ENCODE measurements at places on chromosomes 3 and 15. TPM values are rescaled to one million over a fixed set of nuclear protein-coding genes. Genes with fewer than 3 reads are reported as not detected.

The GOLGA6L4 gene
- polyA plus RNA-seq = 0.92 TPM

The PRC1 gene
- polyA plus RNA-seq = 199 TPM

The TRIM59 gene
- polyA plus RNA-seq = 17.2 TPM

The BTLA gene
- polyA plus RNA-seq = not detected

The POU1F1 gene
- polyA plus RNA-seq = not detected

The BFSP2 gene
- polyA plus RNA-seq = not detected

The MYZAP gene
- 0.11 TPM for polyA plus RNA-seq

The TEX55 gene
- not detected for polyA plus RNA-seq

The SPTSSB gene
- polyA plus RNA-seq = not detected

The KBTBD8 gene
- polyA plus RNA-seq = 0.31 TPM

The GATA2 gene
- 13.4 TPM for polyA plus RNA-seq

The FGF12 gene
- 0.11 TPM for polyA plus RNA-seq

The CD276 gene
- polyA plus RNA-seq = 107 TPM

DNA sequence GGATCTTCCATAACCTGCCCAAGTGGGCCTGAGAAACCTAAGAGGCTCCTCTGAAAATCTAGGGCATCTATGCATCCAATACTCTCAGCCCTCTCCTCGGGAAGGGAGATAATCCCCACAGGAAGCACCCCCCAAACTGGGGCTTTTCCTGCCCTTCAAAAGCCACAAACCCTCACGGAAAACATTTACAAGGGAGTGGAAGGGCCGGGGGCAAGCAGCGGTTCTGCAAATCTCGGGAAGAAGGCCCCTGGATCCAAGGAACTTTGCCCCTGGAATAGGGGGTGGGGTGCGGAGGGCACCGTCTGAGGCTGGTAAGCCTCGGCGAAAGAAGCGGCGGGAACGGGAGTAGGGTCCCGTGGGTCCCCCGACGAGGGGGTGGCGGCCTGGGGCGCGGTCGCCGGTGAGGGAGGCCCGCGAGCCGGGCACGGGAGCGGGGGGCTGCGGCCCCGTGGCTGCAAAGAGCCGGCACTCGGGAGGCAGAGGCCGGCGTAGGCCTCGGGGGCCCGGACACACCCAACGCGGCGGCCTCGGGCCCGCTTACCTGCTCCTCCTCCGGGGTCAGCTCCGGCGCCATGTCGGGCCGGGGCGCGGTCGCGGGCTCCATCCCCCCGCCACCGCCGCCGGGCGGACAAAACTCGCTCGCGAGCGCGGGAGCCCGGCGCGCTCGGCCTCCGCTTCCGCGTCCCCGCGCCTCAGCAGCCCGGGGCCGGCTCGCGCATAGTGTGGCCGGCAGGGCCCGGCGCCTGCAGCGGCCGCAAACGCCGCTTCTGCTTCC lies 755 bp downstream of the PTPN9 start:
- no peak for DNase-seq

DNA sequence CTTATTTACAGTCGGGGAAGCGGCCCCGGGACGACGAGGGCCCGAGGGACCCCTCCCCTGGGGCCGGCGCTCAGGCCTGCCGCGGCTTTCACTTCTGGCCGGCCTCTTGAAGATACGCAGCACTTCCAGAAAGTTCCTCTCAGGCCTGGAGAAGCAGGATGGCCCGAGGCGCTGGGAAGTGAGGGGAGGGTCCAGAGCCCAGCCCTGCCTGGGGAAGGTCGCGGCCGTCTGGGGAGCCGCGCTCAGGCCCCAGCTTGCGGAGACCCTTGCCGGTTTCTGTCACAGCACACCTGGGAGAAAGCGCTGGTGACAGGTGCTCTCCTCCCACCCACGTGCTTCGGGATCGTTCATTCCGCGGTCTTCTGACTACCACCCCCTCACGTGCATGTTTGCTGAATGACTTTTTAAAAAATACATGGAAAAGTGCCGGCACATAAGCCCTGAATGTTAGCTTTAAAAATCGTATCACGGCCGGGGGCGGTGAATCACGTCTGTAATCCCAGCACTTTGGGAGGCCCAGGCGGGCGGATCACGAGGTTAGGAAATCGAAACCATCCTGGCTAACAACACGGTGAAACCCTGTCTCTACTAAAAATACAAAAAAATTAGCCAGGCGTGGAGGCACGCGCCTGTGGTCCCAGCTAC lies 727 bp upstream of the TM2D3 start:
- DNase-seq = no peak

- DNase-seq = no peak
Measured at GRCh38 chr15:68921926-68922325, 8.4 kb upstream of the SPESP1 start.

DNA sequence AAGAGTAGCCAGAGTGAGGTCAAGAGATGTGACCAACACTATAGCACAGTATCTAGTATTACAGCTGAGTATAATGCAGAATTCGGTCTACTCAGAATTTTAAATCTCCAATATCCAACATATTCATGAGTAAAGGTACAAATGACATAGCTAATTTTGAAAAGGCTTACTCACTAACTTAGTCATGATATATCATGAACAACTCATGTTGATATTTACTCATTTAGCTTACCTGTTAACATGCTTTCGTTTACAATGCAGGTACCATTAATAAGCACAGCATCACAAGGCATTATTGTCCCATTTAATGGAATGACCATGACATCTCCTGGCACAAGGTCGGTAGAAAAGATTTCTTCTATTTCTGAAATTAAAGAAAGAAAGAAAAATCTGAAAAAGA lies 36.9 kb downstream of the ATP13A3 start:
- no peak for DNase-seq

GRCh38 chr15:26314577-26314976 lies 451.4 kb upstream of the ATP10A start:
- DNase-seq = no peak

DNA sequence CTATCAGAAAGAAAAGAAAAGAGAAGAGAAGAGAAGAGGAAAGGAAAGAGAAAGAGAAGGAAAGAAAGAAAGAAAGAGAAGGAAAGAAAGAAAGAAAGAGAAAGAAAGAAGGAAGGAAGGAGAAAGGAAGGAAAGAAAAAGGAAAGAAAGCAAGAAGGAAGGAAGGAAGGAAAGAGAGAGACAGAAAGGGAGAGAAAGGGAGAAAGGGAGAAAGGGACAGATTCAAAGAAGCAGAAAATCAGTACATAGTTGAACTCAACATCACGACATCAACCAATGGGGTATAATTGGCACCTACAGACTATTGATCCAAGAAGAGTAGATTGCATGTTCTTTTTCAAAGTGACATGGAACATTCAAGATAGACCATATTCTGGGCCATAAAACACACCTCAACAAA lies 45.2 kb downstream of the HOMER2 start:
- no peak for DNase-seq

DNA sequence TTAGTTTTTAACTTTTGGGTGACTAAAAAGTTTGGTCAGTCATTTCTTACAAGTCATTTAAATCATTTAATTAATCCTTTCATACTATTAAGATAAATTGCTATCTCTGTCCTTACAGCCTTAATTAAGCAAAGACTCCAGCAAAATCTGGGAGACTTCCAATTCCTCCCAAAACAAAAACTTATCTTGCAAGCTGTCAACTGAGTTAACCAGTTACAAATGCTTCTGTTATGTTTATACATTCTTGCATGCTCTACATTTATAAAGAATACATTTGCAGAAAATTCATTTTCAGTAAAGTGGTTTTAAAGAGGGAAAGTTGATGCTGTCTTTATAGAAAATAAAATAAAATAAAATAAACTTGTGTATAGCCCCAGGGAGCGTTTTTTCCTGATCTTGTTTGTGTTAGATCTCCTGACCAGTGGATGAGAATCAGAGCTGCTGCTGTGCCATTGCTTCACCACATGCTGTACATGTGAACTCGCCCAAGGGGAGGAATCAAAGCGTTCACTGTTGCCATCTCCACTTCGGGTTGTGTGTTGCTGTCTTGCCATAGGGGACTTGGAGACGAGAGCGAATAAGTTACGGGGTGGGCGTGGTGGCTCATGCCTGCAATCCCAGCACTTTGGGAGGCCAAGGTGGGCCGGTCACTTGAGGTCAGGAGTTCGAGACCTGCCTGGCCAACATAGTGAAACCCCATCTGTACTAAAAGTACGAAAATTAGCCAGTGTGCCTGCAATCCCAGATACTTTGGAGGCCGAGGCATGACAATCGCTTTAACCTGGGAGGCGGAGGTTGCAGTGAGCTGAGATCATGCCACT lies 5.5 kb downstream of the CCR4 start:
- no peak for DNase-seq

DNA sequence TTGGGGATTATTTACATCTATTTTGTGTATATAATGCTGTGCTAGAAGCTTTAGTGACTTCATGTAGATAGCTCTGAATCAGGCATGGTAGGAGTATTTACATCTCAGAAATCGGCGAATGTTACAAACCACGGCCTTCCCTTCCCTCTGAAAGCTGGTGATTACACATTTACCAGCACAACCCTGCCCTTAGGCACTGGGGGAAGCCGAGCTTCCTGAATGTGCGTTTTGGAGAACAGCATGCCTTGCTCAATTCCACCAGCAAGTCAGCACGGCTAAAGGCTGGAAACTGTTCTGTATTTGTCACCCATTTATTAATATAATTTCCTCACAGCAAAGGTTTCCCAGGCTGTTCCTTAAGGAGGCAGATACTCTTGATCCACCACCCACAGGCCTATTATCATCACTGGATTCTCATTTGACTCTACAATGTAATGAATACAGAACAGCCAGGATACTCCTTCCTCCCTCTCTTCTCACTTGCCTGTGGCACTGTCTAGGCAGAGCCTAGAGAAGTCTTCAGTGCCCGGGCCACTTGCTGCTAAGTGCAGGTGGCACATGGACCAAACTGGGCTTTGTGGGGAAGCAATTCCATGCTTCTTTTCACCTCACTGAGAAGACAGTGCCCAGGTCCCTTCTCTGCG lies 55.2 kb upstream of the CACNA2D3 start:
- DNase-seq = no peak

DNA sequence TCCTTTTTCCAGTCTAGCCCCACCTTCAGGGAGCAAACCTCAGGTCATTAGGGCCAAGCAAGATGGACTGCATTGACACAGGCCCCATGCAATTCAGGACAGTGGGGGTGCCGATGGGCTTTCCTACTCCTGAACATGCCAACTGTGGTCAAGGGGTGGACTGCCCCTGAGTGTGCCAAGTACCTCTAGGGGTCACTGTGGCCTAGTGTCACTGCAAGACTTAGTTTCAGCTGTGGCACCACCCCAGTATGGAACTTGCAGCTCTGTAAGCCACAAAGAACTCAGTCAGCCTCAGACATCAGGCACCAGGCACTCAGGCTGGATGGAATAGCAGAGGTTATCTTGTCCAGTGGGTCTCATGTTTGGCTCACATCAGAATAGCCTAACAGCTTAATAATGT lies 32.3 kb downstream of the EXOG start:
- DNase-seq = no peak

DNA sequence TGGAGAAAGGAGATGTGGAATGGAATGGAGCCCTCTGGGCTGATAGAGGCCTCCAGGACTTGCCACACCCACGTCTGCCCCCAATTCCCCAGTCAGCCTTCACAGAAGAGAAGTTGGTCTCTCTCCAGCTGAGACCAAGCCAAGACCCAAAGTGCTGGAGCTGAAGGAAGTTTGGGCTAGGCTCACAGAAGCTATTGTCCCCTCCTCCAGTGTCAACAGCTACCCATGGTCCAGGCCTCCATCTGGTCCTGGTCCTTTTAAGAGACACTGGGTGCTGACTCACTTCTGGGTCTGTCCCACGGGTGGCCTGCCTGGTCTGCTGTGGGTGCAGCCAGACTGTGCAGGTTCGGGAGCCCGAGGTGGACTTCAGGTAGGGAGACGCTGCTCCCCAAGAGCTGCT lies 179.8 kb downstream of the APBA2 start:
- DNase-seq = no peak

DNA sequence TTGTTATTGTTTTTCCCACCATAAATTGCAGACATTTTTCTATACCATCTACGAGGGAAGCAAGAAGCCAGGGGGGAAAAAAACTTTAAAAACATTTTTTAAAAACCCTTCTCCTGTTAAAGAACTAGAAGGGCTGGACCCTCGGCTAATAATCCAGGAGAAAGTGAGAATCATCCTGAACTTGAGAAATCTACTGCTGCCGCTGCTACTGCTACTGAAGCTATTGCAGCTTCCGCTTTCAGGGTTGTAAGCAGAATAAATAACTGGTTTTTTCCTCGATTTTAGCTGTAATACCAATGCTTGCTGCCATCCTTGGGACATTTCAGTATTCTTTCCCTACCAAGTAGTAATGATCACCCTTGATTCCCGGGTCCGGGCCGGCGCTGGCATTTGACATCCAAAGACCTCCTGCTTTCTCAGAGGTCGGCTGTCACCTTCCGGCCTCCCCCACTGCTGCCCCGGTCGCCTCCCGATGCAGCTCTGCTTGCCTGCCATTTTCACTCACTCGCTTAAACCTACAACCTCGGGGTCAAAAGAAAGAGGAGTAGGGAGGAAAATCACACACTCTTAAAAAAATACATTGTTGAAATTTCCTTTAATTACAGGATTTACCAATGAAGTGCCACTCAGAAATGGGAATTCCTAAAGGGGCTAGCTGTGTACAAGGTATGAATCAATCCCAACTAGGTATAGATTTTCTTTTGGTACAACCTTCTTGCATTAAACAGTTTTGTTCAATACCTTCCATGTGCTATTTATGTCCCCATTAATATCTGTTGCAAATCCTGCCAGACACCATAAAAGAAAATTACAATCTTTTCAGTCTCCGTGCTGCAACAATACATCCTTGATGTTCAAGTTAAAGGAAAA lies 674 bp upstream of the MECOM start:
- DNase-seq = no peak

GRCh38 chr3:20527368-20527767 lies 341.4 kb upstream of the SGO1 start:
- DNase-seq = no peak

DNA sequence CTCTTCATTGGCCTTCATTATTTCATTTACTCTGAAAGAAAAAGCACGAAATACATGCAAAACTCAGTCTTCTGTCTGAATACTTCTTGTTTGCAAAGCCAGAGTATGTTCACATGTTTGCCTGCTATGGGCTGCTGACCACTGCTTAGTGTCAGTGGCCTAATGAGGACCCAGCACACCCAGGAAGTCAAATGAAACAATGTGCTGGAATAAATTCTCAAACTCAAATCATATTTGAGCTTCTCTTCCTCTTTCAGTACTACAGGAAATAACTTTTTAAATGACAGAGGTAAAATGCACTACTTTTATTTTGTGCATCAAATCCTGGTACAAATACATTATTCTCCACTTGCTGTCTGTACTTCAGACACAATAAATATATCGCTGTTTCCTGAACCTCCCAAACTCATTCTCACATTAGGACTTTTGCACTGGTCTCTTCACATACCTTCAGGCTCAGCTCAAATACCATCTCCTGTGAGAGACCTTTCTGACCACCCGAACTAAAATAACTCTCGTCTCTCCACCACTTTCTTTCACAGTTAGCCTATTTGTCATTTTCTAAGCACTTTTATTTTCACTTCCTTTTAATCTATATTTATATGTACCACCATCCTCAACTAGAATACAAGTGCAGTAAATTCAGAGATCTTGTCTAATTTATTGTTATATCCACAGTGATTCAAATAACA lies 176.8 kb downstream of the TUSC7 start:
- DNase-seq = no peak
